ENCODE measurements at places on chromosomes 12 and 14.

- no peak for DNase-seq
Measured at GRCh38 chr14:77364146-77364545, 12.7 kb downstream of the TMED8 start.

GRCh38 chr14:20539906-20540305, 20.9 kb downstream of the RNASE9 start:
- DNase-seq: no peak

- DNase-seq: no peak
Measured at GRCh38 chr12:76855271-76855670, 23.5 kb downstream of the CSRP2 start.

GRCh38 chr14:105058521-105059034, 6.7 kb downstream of the GPR132 start:
- no peak for DNase-seq

- DNase-seq: peak; percentile 29
Measured at GRCh38 chr12:113062502-113063395, 6.2 kb downstream of the DTX1 start.

GRCh38 chr12:106914796-106915634, 40.7 kb upstream of the TMEM263 start:
- DNase-seq: peak; percentile 58

GRCh38 chr12:46557539-46558373, 185.2 kb upstream of the SLC38A2 start:
- DNase-seq: no peak

DNA sequence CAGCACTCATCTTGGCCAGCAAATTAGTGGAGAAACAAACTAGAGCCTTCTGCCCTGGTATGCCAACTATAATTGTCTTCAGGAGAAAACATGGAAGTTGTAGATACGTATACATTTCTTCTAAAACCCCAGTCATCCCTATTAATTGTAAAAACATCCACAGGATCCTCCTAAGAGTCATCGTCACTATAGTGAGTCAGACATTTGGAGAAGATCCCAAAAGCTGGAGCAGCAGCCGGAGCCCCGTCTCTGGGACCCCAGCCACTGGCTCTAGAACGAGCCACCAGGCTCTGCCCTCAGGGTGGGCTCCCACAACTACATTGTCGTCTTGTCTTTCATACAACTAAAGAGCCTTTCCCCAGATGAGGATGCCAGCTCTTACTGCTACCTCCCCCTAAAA, 15.5 kb downstream of the PRKAB1 start:
- no peak for DNase-seq

DNA sequence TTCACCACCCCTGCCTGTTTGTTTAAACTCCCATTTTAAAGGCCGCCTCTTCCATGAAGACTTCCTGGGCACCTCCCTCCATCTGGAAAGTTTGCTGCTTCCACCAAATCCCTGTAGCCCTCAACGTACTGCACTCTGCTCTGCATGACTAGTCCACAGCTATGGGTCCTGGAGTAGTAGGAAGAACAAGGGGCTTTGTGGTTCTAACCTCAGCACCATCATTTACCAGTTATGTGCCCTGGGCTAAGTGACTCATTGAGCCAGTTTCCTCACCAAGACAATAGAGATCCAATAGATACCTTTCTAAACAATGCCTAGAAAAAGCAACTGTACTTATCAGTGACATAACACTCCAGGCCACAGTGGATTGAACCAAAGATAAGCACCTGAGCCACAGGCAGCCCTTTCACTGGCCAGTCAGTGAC, 8.5 kb upstream of the LTBP2 start:
- DNase-seq: no peak

- DNase-seq: peak; percentile 24
Measured at GRCh38 chr12:111596985-111597830, 1.9 kb downstream of the ATXN2 start.

DNA sequence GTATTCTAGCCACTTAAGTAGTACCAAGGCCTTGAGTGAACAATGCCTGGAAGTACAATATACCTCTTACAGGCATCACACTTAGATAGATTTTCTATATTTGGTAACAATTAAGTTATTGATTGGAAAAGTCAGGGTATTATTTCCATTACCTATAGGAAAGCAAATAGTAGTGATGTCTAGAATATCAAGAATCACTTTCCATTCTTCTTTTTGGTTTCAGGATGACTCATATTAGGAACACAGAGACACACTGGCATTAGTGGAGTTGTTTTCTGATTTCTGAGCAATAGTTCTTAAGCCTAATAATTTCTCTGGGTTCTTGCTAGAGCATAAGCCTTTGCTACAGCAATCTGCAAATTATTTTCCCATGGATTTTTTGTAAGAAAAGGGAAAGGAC, 1640.0 kb upstream of the SEL1L start:
- DNase-seq: no peak

GRCh38 chr14:82362452-82362851, 828.8 kb upstream of the SEL1L start:
- no peak for DNase-seq

GRCh38 chr14:70782361-70782760, 27.0 kb downstream of the MAP3K9 start:
- DNase-seq: no peak

DNA sequence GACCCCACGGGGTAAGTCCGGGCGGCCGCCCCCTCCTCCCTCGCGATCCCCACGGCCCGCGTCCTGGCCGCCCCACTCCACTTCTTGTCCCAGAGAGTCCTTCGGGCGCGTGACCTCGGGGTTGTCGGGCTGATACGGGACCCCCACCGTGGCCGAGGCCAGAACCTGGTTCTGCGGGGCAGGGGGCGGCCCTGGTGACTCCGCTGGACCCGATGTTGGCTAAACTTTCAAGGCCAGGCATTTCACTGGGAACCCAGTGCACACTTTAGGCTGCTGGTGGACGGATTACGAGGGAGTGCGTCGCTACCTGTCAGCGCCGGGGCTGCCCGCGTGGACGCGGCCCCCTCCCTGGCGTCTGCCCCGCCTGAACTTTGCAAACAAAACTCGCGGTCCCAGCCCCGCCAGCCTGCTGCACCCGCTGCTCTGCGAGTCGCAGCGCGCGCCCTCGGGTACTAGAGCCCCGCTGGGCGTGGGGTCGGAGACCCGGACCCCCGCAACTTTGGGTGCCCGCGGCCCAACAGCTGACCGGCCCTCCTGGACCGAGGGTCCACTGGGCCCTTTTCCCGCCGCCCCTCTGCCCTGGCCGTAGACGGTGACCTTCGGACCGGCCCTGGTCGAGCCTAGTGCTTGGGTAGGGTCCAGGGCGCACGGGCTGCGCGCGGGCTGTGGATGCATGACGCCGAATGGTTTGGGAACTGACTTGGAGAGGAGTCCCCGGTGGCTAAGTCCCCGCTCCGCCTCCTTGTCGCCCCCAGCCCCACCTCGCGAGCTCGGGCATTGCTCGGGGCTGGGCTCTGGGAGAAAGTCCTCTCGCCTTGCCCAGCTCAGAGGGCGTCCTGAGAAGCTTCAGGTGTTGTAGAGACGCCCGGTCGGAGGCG, 624 bp downstream of the RIN3 start:
- DNase-seq: peak; percentile 51

DNA sequence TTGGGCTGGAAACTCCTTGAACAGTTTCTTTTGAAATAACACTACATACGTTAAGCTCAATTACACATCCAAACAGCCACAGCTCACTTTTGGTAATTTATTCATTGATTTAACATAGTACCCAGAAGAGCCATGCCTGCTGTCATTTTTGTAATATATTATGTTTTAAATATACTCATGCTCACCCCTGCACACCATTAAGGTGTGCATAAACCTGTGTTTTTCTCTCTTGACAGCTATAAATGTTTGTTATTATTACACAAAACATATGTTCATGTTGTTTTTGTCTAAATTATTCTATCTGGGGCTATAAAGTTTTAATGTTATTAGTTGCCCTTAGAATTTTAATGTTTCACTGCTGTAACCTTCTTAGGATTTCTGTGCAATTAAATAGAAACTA, 296.1 kb downstream of the AKAP6 start:
- DNase-seq: no peak

- DNase-seq: no peak
Measured at GRCh38 chr14:41642367-41642766, 35.7 kb downstream of the LRFN5 start.

GRCh38 chr12:93107514-93108312, 178.6 kb upstream of the EEA1 start:
- DNase-seq: no peak

DNA sequence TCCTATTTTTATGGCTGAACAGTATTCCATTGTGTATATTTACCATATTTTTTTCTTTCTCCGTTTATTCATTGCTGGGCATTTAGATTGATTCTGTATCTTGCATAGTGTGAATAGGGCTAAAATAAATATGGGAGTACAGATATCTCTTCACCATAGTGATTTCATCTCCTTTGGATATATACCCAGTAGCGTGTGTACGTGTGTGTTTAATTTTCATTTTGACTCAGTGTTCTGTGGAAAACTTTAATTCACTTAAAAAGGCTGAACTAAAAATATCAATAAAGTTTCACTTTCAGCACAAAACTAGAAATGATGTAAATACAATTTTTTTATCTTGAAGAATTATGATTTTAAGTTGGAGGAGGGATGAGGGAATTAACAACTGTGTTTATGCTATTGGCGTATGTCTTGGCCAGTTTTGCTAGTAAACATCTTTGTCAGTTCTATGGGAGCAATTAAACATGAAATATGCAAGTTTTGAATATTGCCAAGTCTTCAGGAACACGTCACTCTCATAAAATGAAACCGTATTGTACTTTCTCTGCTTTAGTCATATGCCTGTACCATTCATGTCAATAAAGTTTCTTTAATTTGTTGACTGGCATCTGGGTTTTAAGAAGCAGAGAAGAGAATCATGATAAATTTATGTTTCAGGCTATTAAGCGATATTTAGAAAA, 99.8 kb downstream of the PTGER2 start:
- DNase-seq: peak; percentile 16

- peak; percentile 29 for DNase-seq
Measured at GRCh38 chr12:108967869-108968540, 52.9 kb downstream of the SVOP start.

- DNase-seq: no peak
Measured at GRCh38 chr14:69539631-69540410, 34.9 kb downstream of the CCDC177 start.

GRCh38 chr14:60926002-60926401, 54.9 kb downstream of the TRMT5 start:
- peak; percentile 56 for DNase-seq

DNA sequence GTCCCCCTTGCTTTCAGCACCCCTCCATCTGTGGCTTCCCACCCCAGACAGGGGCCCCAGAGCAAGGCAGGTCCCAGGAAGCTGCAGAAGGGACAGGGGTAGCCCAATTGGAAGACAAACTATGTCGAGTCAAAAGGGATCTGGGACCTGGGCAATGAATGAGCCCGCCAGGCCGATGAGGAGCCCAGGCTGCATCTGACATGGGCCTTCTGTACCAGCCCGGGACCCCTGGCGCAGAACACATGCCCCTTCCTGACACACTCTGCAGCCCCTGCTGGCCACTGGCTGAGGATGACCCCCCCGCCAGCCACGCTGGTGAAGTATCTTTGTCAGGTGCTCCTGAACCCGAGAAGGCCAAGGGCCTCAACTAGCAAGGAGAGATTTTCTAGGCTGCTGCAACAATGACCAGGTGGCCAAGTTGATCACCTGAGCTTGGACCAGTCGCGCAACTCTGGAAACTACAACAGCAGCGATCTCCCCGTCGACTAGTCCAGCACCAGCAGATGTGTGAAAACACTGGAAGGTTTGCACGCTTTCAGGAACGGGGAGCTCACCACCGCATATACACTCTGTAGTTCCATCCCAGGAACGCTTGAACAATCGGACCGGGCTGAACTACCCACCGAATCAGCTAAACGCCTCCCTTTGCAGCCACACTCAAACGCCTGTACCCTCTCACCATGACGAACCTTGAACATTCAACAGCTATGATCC, 119.0 kb downstream of the NCOR2 start:
- no peak for DNase-seq

GRCh38 chr12:28855761-28856310, 293.2 kb upstream of the FAR2 start:
- no peak for DNase-seq

Measured in GM10248 (cell line).